ENCODE measurements at places on chromosomes 12 and 14.

- peak; percentile 21 for DNase-seq
These were observed 94.5 kb downstream of the CALM1 start for GRCh38 chr14:90491221-90491885.

- no peak for DNase-seq
These were observed 2.4 kb downstream of the SINHCAF start for GRCh38 chr12:31323391-31324115.

GRCh38 chr12:62472472-62472871 lies 5.8 kb downstream of the MON2 start:
- no peak for DNase-seq

DNA sequence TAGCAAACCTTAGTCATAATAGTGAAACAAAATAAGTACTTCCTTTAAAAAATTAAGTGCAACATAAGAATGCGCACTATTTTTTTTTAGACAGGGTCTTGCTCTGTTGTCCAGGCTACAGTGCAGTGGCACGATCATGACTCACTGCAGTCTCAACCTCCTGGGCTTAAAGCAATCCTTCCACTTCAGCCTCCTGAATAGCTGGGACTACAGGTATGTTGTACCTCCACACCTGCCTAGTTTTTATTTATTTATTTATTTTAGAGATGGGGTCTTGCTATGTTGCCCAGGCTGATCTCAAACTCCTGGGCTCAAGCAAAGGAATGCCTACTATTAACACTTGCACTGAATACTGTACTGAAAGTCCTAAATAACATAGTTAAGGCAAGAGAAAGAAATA lies 93.8 kb downstream of the NUMB start:
- no peak for DNase-seq

DNA sequence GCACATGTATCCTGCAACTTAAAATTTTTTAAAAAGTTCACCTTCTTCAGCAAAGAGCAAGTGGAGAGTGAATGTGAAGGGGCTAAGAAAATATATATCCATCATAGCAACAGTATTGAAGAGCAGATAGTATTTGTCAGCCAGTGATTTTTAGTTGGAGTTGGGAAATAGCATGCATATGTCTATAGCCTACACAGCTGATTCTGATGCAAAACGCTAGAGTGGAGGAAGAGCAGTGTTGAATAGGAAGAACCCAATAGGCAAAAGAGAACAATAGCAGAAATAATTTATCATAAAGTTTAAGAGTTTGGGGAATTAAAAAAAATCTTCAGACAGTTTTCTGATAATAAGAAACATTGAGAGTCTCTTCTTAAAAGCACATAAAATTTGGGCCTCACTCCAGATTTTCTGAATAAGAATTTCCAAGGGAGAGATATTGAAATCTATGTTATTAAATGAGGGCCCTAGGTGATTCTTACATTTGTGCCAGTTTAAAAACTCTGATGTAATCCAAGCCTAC lies 12.0 kb downstream of the PDE6H start:
- no peak for DNase-seq

DNA sequence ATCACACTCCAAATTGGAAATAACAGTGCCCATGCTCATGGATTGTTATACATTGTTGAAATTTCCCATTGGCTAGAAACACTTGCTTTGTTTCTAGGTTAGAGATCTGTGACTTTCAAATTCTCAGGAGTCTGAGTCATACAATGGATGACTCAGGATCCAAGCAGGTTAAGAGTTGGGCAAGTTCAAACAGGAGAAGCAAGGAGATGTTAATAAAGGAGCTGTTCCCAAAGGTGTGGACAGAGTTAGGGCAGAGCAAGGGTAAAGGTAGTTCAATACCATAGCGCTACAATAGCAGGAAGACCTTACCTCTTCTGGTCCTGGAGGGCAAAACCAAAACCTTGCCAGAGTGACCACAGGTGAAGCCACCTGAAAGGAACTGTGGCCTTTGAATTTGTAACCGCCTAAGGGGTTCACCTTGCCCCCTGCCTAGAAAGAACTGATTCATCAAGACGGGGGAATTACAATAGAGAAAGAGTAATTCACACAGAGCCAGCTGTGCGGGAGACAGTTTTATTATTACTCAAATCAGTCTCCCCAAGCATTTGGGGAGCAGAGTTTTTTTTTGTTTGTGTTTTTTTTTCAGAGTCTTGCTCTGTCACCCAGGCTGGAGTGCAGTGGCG lies 4.2 kb upstream of the AMN1 start:
- peak; percentile 57 for DNase-seq

- no peak for DNase-seq
These were observed 44.0 kb downstream of the VCPKMT start for GRCh38 chr14:50072395-50072794.

- no peak for DNase-seq
These were observed 3.6 kb downstream of the PAPLN start for GRCh38 chr14:73240816-73241480.

GRCh38 chr14:84581041-84581440 lies 948.9 kb upstream of the FLRT2 start:
- DNase-seq: no peak

DNA sequence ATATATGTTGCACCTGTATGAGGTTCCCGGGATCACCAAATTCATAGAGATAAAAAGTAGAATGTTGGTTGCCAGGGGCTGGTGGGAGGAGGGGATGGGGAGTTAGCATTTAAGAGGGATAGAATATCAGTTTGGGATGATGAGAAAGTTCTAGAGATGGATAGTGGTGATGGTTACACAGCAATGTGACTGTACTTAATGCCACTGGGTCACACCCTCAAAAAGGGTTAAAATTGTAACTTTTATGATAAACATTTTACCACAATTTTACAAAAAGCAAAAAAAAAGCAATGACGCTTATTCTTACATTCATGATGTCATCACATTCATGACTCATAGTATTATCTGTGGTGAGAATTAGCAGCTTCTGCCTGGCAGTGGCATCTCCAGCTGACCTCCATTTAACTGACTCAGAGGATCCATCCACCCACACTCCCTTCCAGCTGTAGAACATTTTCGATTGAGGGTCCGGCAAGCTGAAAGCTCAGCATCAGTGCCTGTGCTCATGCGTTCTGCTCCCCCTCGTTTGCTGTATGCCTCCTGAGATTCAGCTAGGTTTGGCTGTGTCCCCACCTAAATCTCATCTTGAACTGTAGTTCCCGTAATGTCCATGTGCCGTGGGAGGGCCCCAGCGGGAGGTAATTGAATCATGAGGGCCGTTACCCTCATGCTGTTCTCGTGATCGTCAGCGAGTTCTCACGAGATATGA lies 64.8 kb upstream of the TMEM260 start:
- DNase-seq: no peak

DNA sequence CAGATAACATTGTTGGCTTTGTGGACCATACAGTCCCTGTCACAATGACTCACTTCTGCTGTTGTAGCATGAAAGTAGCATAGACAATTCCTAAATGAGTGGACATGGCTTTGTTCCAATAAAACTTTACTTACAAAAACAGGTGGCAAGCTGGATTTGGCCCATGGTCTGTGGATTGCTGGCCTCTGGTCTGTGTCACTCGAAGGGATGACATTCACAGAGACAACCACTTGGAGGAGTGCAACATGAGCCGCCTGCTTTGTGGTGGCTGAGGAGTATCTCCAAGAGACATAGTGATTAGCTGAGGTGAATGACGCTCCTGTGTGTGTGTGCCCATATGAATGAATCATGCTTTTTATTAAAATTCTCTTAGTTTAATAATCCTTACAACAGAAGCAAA lies 81.3 kb upstream of the NRXN3 start:
- DNase-seq: no peak

GRCh38 chr12:94074216-94074979 lies 74.0 kb upstream of the PLXNC1 start:
- DNase-seq: no peak

DNA sequence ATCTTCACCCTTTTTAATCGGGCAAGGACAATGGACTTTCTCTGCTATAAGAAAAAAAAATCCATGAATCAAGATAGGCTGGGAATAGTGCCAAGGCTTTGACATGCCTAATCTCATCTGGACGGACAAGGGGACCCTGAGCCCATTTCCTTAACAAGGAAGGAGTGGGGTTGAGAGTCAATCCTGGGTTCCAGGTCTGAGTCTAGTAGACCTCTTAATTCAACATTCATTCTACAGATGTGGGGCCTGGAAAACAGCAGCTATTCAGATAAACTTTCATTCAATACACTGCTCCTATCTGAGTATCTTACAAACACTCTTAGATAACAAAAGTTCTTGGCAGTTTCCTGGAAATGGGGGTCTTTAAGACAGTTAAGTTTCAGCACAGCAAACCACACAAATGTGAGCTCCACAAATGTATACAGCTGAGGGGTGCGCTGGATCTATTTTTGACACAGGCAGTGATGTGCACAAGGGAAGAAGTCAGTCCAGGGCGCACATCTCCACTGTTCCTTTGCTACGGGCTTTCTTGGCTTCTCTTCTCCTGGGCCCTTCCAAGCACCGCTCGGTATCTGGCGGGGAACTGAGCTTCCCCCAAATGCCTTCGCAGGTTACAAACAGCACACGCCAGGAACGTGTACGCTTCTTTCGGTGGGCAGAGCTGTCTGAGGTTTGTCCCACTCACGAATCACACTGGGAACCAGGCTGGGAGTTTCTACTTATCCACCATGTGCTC lies 82.2 kb upstream of the GPR68 start:
- DNase-seq: no peak

DNA sequence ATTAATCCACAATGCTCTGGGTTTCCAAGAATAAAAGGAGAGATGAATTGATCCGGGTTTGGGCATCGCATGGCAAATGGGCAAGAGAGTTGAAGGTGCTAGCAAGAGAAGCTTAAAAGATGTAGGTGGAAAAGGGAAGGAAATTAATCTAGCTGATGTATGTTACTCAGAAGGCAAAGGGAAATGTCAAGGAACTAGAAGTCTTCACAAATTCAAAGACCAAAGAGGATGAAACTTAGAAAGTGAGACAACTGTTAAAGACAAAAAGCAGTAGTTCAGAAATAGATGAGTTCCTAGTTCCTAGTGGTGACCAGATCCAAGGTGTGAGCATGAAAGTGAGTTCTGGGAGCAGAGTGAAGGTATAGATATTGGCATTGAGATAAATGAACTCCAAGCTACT lies 228.3 kb downstream of the SEC23A start:
- no peak for DNase-seq

GRCh38 chr12:65741656-65742017 lies 82.6 kb upstream of the HMGA2 start:
- DNase-seq: no peak

DNA sequence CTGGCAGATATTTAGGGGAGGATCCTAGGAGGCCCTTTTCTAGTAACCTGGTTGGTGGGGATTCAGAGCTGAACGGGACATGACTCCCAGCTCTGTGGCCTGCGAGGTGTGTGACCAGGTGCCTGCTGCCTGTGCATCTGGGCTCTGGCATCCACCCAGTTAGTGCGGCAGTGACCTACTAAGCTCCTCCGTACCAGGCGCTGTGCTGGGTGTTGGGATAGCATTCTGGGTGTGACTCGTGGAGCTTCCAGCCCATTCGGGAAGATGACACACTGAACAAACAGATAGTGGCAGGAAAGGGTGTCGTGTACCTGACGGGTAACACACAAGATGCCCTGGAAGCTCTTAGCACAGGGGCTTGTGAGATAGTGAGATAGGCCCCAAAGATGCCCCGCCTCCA lies 80.9 kb downstream of the ACACB start:
- DNase-seq: no peak

GRCh38 chr12:66678338-66679275 lies at the start of gene GRIP1:
TSS of gene GRIP1 (minus strand) at chr12:66679076. CDS start at chr12:66678904, 172 bp downstream.
- DNase-seq: no peak
